ENCODE measurements at places on chromosomes 6 and 20.

GRCh38 chr6:50591135-50591534 lies 122.2 kb upstream of the TFAP2D start:
- DNase-seq, result no peak

- DNase-seq, result no peak
Measured at GRCh38 chr6:3878048-3878666, 29.0 kb downstream of the FAM50B start.

- DNase-seq, result no peak
Measured at GRCh38 chr6:34350137-34350933, 42.1 kb downstream of the NUDT3 start.

- peak; percentile 94 for DNase-seq
Measured at GRCh38 chr20:44572551-44573500, 9.6 kb upstream of the PKIG start.

DNA sequence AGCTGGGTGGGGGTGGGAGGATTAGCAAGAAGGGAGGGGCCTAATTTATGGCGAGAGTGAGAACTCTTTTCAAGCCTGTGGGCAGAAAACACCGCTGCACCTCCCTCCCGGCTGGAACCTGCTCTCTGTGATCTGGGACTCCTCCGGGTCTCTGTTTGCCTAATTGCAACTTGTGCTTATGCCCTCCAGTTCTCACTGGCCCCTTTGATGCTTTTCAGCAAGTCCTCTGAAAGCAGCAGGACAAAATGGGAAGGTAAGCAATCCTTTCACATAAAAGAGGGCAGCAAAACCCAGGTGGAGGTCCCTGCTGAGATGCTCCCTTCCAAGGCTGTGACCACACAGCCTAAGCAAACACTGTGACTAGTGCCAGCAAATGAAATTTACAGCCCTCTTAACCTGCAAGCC lies 523.0 kb upstream of the FLRT3 start:
- DNase-seq, result no peak

- DNase-seq, result no peak
Measured at GRCh38 chr20:20089018-20089417, 36.7 kb downstream of the CFAP61 start.

- no peak for DNase-seq
Measured at GRCh38 chr6:72864236-72864635, 242.4 kb downstream of the KCNQ5 start.

DNA sequence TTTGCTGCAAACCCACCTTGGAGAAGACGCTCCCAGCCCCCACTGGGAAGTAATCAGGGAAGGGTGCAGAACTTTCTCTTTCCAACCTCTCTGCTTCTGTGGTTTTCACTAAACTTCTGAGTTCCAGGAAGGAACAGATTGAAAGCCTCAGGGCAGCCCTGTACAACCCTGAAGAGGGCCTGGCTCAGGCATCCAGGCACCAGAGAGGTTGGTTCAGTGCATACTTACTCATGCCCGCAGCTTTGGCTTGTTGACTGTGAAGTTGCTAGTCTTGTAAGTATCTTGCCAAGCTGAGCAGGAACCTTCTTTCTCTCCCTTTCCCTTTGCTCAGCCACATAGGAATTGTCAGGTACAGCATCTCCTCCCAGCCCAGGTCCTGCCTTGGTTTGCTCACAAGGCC lies 272.2 kb upstream of the FOXQ1 start:
- no peak for DNase-seq

GRCh38 chr6:168037856-168038255 lies 40.4 kb downstream of the KIF25 start:
- DNase-seq, result no peak
